Skeletal muscle cell (primary cell): ENCODE measurements at places on chromosomes 7 and 10.

DNA sequence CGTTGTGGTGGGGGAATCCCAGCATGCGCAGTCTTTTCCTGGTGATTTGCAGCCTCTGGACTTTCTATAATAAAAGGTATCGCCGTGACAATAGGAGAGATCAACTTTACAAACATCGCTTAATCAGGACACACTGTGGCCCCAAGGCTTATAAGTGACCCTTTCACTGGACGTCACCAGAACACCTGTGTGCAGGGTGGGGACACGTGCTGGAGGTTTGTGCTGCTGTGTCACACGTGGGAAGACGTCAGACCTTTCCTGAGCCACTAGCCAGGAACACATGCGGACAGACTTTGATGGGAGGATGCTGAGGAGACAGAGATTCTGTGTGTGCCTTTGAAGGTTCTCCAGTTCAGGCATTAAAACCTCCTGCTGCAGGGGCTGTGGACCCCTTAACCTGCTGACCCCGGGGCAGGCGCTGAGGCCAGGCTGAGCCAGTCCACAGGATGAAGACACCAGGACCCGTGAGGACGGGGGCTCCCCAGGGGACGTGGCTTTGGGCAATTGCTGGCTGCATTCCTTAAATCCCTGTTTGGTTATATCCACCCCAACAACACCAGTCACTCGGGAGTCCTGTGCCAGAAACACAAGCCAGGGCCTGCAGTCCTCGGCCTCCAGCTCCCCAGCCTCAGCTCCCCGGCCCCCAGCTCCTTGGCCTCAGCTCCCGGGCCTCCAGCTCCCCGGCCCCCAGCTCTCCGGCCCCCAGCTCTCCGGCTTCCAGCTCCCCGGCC lies 183.4 kb downstream of the PTPRN2 start:
- no peak for DNase-seq

- DNase-seq = no peak
Observed at GRCh38 chr7:85125176-85125575, 61.7 kb downstream of the SEMA3D start.

DNA sequence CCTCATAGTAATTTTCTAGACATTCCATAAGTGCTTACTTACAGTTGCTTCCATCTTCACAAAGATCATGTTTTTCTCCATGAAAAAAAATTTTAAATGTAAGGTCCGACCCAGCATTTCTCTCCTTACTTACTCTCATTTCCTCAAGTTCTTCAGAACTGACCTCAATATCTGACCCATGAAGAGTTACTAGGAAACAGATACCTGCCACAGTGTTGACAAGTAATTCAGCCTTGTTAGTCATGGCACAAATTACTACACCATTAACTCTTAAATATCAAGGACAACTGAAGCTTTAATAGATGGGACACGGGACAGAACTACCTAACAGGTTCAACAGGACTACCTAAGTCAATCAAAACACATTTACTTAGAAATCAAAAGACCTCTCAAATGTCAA lies 316.2 kb downstream of the POM121L12 start:
- no peak for DNase-seq

DNA sequence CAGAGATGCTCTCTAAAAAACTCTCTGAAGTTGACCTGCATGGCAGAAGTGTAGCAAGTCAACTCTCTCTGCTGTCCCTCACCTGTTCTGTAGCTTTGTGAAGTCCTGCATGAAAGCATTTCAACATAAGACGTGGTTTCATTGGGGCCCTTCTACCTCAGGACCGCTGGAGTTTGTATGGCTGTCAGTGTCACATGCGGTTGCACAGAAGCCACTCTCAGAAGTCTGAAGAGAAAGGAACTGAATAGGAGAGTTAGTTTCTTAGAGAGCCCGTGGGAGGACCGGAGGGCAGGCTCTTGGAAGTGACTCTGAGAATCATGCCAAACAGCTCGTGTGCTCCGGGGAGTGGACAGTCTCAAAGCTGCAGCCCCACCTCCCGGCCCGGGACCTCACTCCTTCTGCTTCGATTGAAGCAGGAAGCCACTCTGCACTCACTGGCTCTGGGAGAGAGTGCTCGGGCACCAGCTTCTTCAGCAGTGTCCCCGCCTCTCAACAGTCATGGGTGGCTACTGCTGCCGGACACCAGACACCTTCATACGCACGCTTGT lies 486.7 kb downstream of the SDK1 start:
- no peak for DNase-seq
